ENCODE measurements at places on chromosomes 4 and X. TPM values are rescaled to one million over a fixed set of nuclear protein-coding genes. Genes with fewer than 3 reads are reported as not detected.

Gene IL13RA2
- total RNA-seq: 0.27 TPM

Gene RAB33A
- total RNA-seq: 0.20 TPM

Gene FAM53A
- 0.95 TPM for total RNA-seq

Gene SPON2
- total RNA-seq: 0.80 TPM

Gene ANKRD50
- 5.9 TPM for total RNA-seq

Gene CFAP299
- not detected for total RNA-seq

Gene PRDM5
- 5.3 TPM for total RNA-seq

Gene ASB5
- not detected for total RNA-seq

Gene TBX22
- not detected for total RNA-seq

Gene DGAT2L6
- not detected for total RNA-seq

Gene F8A3
- total RNA-seq: 1.0 TPM

Gene TASL
- total RNA-seq: not detected

Gene FGG
- 5.5 TPM for total RNA-seq

Gene TEC
- 2.3 TPM for total RNA-seq

Gene TEX11
- not detected for total RNA-seq

Gene IL2
- not detected for total RNA-seq

Gene VCX
- total RNA-seq: not detected

Gene HSFX4
- not detected for total RNA-seq

Gene MGARP
- total RNA-seq: 0.69 TPM

Gene MAGEB1
- total RNA-seq: not detected

Gene ETNPPL
- total RNA-seq: not detected

Gene PTCHD1
- total RNA-seq: not detected

Gene LINC00632
- 1.3 TPM for total RNA-seq

Gene ZMAT1
- total RNA-seq: 0.05 TPM

Gene ITM2A
- not detected for total RNA-seq

Gene APELA
- not detected for total RNA-seq

Gene LONRF3
- 2.8 TPM for total RNA-seq

Gene KLF8
- 0.02 TPM for total RNA-seq

Gene PFKFB1
- not detected for total RNA-seq

Gene PCSK1N
- 47.3 TPM for total RNA-seq
